ENCODE measurements at places on chromosomes 2 and 18. TPM values are rescaled to one million over a fixed set of nuclear protein-coding genes. Genes with fewer than 3 reads are reported as not detected.

The CFC1 gene
- total RNA-seq, result not detected

- no peak for DNase-seq
These were observed 49.6 kb upstream of the RMDN2 start for GRCh38 chr2:37875403-37875906.

- DNase-seq, result no peak
These were observed 177.8 kb upstream of the HAAO start for GRCh38 chr2:42970151-42970550.

GRCh38 chr2:181523756-181524155 is 66.6 kb downstream of the ITGA4 start:
- no peak for DNase-seq

GRCh38 chr18:3441290-3441689 is 8.7 kb upstream of the TGIF1 start:
- no peak for DNase-seq

The TLX2 gene
- total RNA-seq, result not detected

The TP53I3 gene
- total RNA-seq, result 10.0 TPM

GRCh38 chr2:125168442-125168841 is 1143.4 kb downstream of the CNTNAP5 start:
- no peak for DNase-seq

DNA sequence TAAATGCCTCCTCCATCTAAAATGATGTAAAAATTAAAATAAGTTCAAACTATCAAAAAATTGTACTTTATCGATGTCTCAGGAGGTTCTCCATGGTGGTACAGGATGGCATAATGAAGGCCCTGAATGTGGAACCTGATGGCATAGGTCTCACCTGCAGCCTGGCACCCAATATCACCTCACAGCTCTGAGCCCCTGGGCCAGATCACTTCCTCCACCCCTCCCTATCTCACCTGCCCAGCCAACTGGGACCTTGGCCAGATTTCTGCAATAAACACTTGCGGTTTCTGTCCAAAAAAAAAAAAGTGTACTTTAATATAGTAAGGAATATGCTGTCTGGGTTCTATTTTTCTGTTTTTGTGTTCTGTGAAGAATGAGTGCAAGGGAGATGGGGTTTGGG is 6.7 kb upstream of the RBM45 start:
- DNase-seq, result no peak

DNA sequence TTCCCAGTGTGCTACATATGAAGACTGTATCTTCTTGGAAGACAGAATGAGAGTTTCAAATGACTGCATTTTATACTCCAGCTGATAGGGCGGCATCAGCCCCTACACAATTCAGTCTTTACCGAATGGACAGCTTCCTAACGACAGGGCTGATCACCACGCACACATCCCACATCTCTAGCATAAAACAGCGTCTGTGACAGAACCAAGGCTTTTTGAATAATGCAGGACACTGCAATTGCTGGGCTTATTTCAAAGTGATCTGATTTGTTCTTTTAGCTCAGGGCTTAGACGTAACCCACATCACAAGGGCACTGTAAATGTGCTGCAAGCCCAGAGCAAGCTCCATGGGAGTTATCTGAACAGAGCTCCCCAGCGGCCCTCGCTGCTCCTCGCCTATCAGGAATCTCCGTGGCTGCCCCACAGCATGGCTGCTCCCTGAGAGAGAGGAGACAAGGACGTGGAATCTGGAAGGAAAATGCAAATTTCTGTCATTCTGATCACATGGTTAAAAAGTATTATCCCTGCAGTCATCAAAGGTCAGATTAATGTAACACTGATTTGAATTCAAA is 158.5 kb upstream of the ALKAL2 start:
- DNase-seq, result no peak

DNA sequence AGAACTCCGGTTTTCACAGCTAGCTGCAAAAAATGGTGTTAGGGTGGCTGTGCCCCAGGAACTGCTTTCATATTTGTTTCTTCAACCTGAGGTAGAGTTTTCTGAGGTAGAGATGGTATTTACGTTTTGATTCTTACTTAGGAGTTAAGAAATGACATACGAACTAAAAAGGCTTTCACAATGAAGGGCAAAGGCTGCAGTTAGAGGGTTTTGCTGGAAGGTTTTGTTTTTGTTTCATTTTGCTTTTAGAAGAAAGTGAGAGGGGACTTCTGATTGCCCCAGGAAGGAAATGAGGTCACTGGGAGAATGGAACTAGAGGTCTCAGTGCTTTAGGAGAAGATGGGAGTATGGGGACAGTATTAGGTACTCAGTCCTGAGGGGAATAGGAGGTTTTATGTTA is 15.5 kb downstream of the CDCA7 start:
- DNase-seq, result no peak

GRCh38 chr2:2708575-2709430 is 377.7 kb upstream of the MYT1L start:
- DNase-seq, result no peak

DNA sequence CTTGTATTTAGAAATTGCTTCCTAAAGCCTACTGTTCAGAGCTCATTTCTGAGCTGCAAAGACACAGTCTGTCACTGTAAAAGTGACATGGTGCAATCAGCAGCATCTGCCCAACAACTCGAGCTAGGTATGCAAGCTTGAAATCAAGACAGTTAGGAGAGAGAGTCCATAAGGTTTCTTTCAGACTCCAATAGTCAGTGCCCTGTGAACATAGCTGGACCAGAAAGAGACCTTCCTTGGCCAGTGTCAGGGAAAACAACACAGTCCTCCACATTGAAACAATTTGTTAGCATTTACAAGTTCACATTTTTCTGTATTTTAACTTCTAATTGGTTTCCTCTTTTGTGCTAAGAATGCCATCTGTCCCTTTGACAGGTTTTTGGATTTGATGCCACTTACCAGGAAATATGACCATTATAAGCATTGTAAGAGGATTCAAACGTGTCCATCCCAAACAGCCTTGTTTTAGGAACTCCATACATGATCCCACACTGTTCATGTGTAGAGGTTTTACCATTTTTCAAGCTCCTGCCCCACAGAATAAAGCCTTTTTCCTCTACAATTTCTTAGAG is 8.9 kb upstream of the MYCN start:
- no peak for DNase-seq

DNA sequence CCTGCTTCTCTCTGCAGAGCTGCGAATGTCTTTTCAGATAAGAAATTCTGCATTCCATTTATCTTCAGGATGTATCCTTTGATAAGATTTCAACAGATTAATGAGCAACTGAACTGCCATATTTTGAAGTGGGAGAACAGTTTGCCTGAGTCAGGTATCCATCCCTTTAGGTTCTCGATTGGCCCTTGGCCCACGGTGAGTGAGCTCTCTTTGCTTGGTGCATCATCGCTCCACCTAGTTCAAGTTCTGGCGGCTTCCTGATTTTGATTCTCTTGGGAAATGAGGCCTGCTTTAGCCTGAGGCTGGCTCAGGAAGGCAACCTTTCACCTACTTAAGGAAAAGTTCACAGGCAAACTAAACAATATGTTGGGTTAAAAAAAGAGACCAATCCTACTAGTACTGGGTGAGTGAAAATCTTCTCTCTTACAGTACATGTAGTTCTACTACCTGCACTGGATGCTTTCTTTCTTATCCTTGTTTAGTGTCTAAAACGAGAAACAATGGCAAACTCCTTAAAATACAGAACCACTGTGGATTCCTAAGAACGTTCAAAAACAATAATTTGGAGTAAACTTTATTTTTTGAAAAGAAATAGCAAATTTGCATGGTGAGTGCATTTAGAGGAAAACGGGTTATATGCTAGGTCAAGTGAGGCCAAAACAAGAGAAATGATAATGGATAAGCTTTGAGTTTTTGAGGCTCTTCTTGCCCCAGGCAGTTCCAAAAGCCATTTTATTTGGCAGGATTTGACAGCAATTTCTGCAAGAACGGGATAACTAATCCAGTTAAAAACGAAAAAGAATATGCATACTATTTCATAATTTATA is 837 bp upstream of the ACSL3 start:
- peak; percentile 39 for DNase-seq

- peak; percentile 27 for DNase-seq
These were observed 135.8 kb downstream of the HDAC4 start for GRCh38 chr2:239264838-239265651.

DNA sequence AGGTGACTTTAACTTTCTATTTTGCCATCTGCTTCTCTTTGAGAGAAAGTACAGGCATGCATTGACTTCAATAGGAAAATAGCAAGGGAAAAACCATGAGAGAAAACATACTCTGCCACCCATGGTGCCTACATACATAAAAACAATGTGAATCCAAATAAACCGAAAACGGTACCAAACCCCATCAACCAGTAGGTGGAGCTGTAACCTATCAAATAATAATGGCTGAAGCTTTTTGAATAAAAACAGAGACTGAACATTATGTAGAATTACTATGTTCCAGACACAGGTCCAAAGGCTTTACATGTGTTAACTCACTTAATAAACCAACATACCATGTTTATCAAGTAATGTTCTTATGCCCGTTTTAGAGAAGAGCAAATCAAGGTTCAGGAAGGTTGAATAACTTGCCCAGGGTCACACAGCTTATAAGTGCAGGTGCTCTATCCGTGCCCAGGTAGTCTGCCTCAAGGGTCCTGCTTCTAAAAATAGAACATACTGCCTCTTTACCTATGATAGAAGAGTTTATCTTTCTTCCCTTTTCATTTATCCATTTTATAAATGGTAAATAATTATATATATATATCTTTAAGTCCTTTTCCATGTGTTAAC is 293.9 kb upstream of the SYT4 start:
- DNase-seq, result no peak

DNA sequence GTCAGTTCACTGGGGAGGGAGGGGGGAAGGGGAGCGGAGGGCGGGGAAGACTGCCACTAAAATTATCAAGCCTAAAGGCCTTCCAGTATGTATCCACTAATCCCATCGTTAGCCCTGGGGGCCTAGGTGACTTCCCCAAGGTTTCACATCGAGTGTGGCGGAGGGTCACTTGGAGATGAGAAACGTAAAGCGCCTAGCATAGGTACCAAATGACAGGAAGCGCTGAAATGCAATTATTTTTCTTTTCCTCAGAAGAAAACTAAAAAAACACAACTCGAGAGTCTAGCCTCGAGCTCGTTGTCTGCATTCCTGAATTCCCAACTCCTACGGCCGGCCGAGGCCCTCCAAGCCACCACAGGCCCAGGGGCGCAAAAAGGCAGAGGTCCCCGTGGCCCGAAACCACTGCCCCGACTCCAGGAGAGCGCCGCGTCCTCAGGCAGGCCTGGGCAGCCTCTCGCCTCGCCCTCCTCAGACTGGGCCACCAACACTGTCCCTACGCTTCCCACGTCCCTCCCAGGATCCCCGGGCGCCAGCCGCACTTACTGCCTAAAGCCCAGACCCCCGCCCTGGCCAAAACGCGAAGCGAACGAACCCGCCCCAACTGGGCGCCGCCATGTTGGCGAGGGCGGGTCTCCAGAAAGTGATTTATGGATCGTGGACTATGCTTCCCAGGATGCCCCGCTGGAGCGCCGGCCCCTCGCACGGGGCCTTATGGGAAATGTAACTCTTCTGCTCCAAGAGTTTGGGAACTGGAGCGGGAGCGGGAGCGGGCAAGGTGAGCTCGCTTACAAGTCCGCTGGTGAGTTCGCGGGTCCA is at the start of gene USP40:
TSS of gene USP40 (minus strand) at position 642 of the 816 bp plus-strand sequence. CDS start 1,228 bp downstream, outside the sequence.
- peak; percentile 74 for DNase-seq

DNA sequence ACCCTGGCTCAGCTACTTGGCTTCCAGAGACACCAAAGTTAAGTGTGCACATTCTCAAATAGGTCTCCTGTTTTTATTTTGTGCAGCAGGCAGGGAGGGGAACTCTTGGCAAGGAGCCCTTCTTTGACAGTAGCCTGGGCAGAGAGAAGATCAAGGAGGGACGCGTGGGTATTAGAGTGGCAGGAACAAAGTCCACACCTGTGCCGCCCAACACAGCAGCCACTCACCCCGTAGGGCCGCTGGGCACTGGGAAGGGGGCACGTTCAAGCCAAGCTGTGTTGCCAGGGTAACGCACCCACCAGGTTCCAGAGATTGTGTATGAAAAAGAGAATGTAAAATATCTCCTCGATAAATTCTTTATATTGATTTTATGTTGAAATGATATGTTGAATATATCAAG is 229.3 kb upstream of the AGAP1 start:
- no peak for DNase-seq

- DNase-seq, result no peak
These were observed 445.8 kb upstream of the RGPD4 start for GRCh38 chr2:107380912-107381311.

The LRP2 gene
- total RNA-seq, result 0.19 TPM

DNA sequence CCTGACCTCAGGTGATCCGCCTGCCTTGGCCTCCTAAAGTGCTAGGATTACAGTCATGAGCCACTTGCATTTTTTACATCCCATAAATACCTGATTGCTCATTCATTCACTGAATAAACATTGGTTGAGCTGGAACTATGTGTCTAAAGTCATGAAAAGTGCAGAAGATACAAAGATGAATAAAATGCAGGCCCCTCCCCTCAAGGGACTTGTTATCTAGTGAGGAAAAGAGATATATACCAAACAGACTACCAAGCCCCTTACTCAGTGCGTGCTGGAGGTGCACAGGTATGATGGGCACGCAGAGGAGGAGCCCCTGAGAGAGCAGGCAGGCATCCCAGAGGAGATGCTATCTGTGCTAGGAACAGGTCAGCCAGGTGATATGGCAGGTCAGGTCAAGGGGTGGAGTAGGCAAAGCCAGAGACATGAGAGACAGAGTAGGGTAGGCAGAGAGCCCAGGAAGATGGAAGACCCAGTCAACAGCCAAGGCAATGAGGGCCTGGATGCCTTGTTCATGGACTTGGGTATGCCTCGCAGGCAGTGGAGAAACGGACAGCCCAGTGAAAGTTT is 7.7 kb downstream of the FHL2 start:
- DNase-seq, result no peak

DNA sequence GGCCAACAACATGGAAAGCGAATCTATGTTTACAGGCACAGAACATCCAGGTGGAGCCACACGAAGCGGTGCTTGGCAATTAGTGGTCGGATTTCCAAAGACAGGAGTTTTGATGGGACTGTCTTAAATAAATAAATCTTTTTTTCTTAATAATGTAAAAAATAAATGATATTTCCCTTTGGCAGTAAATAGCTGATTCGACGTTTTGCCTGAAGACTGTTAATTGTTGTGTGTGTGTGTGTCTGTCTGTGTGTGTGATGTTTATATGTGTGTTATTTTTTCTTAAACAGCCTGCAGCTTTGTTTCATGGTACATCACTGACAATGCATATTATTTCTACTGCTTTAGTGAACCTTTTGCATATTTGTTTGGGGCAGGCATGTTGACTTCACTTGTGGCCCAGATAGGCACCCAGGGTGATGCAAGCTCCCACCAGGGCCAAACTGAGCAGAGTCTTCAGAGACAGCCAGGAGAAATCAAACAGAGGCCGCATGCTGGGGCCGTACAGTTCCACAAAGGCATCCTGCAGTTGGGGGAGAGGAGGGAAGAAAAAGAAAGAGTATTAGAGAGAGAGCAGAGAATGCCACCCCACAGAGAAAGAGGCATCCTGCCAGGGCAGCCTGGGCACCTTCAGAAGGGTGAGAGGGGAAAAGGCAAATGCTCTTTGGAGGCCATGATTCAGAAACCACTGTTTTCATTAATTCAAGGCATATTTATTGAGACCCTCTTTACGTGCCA is 191.2 kb downstream of the BCL2 start:
- DNase-seq, result no peak

DNA sequence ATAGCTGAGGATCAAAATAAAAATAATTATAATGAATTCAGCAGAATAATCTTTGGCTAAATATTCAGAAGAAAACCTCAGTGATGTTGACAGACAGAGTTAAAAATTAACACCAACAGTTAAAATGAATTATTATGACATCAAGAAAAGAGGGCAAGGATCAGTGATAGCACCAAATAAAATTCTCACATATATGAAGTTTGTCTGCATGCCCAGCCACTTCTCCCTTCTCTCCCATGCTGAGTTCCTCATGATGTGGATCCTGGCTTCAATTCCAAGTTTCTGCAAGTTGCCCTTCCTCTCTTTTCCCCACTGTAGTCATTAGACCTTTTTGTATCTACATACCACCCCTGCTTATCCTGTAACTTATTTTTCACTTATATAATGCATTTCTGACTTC is 6.8 kb downstream of the STRADB start:
- DNase-seq, result no peak

The GMPPA gene
- total RNA-seq, result 59.4 TPM
